Activated T-helper 2 cell treated with anti-CD3 and anti-CD28 coated beads, Interferon-gamma antibody, Interleukin-2, Interleukin-4, amounts not matched to agents 10 μg/mL and 5 μg/mL and 100 μg/mL, durations not matched to agents 14 hours and 24 hours and 36 hours (primary cell): ENCODE measurements at places on chromosomes 7 and 10. TPM values are rescaled to one million over a fixed set of nuclear protein-coding genes. Genes with fewer than 3 reads are reported as not detected.

DNA sequence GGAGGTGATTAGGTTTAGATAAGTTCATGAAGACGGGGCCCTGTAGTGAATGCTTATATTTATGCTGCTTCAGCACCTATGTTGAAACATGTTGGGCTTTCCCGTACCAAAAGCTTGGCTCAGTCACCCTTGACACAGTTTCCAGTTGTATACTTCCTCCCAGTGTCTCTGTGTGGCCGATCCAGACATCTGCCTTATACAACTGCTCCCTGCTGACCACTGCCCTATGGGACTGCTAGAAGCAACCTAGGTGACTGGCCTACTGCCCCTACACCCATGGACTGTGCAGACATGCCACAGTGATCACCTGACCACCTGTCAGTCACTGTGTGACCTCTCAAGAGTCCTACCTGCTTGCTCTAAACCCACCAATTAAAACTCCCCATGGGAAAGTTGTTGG, 22.6 kb upstream of the TSPAN13 start:
- H3K27ac ChIP-seq = no peak overlapping the region
- H3K4me1 ChIP-seq = peaks cover 8% of the 10 kb centered on the region
- H3K4me3 ChIP-seq = no peak overlapping the region
- no peak for DNase-seq
- no peaks in the 10 kb centered on the region for H3K27me3 ChIP-seq

HABP2 gene
- total RNA-seq = not detected in 2 replicates

- H3K27me3 ChIP-seq = no peaks in the 10 kb centered on the region
- H3K4me3 ChIP-seq = no peak overlapping the region
- no peak for DNase-seq
- H3K36me3 ChIP-seq = no peaks in the 10 kb centered on the region
- H3K4me1 ChIP-seq = no peaks in the 10 kb centered on the region
- no peak overlapping the region for H3K27ac ChIP-seq
These were observed 177.2 kb downstream of the SEC23IP start for GRCh38 chr10:120069700-120070099.

GRCh38 chr7:143227806-143228205, 6.0 kb downstream of the TAS2R40 start:
- H3K36me3 ChIP-seq = no peaks in the 10 kb centered on the region
- no peak overlapping the region for H3K4me3 ChIP-seq
- peaks cover 37% of the 10 kb centered on the region for H3K27me3 ChIP-seq

- no peak overlapping the region for H3K27ac ChIP-seq
- no peak for DNase-seq
- no peaks in the 10 kb centered on the region for H3K36me3 ChIP-seq
- no peaks in the 10 kb centered on the region for H3K4me1 ChIP-seq
These were observed 239.8 kb upstream of the TMEM72 start for GRCh38 chr10:44671319-44671718.

DNA sequence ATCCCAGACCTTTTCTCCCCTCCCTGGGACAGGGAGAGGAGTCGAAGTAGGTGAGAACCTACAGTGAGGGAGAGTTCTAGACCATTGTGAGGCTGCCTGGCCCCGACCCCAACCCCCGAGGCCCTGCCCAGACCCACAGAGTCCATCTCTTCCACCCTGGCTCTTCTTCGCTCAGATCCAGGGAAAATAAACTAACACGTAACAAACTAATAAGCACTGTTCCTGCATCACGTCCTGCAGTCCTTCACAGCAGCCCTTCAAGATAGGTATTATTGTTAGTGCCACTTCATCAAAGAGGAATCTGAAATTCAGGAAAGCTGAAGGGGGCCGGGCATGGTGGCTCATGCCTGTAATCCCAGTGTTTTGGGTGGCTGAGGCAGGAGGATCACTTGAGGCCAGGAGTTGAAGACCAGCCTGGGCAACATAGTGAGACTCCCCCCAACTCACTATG, at the start of gene SPACDR:
Gene SPACDR, minus strand, starts transcription at position 51 of the 451 bp plus-strand sequence. CDS start 235 bp downstream, outside the sequence.
- H3K4me1 ChIP-seq = no peaks in the 10 kb centered on the region
- peaks cover 56% of the 10 kb centered on the region for H3K36me3 ChIP-seq
- DNase-seq = no peak
- no peak within 1 kb of the TSS for H3K4me3 ChIP-seq

GRCh38 chr7:57404343-57404966, 45.5 kb upstream of the ZNF716 start:
- no peak overlapping the region for H3K27ac ChIP-seq
- H3K4me3 ChIP-seq = no peak overlapping the region
- no peaks in the 10 kb centered on the region for H3K36me3 ChIP-seq
- H3K4me1 ChIP-seq = no peaks in the 10 kb centered on the region
